ENCODE measurements at places on chromosomes 5 and 9.

DNA sequence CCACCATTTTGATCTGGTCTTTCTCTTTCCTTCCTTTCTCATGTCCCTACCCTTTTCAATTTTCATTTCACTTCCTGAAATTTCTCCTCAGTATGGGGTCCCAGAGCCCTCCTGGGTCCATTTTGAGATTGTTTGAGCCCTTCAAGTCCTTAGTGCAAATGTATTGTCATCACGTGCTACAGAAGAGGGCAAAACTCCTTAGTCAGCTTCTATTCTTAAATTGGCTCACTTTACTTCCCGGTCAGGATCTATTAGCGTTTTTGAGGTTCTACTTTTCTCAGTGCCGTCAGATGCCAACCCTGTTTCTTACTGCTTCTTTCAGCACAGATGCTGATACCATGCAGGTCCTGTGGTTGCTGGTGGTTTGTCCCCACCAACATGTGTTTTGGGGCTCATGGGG is 5.9 kb downstream of the ATG12 start:
- no peak for DNase-seq

DNA sequence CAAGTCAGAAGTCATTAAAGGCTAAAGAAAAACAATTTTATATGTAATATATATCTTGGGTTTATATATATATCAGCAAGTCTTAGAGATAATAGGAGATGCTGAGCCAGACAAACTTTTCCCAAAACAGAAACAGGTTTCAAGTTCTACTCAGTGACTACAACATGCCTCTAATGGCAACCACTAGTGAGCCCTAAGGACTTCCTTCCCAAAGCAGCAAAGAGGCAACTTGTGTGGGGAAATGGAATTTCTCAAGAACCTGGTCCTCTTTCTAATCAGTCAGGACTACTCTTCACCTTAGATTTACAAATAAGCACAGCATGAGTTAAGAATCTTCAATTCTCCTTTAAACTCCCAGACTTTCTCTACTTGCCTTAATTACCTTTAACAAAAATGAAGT is 17.6 kb downstream of the RNF38 start:
- DNase-seq = no peak

DNA sequence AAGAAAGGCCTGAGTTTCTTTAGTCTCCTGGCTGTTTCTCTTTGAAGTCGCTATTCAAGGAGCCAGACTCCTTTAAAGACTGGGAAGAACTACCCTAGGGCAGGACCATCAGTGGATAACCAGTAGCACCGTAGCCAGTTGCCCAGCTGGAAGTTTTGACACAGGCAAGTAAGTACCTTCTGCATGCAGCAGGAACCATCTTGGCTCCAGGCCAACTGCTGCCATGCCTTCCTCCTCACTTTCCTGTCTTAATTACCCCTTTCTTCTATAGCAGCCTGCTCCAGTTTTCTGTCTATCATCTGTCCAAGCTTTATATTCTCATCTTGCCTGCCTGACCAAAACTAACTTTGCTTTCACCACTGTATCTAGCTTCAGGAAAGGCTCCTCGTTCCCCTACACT is 149.7 kb upstream of the SV2C start:
- DNase-seq = no peak

DNA sequence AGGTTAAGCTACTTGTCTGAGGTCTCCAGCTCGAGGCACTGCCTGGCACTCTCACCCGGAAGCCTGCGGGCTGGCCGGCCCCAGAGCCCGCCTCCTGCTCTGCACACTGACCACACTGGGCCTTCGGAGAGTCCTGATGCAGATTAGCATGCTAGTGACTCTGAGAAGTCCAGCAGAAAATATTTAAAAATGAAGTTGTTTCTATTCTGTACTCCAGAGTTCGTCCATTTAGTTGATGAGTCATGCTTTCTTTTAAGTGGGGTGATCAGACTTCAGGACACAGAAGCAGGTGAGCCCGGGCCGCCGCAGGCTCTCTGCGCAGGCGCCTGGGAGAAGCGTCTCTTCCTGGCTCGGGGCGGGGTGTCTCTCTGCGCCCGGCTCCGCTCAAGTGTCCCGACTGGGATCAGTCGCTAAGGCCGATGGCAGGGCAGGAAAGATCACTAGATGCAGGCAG is 32.5 kb downstream of the FAM240B start:
- peak; percentile 20 for DNase-seq

DNA sequence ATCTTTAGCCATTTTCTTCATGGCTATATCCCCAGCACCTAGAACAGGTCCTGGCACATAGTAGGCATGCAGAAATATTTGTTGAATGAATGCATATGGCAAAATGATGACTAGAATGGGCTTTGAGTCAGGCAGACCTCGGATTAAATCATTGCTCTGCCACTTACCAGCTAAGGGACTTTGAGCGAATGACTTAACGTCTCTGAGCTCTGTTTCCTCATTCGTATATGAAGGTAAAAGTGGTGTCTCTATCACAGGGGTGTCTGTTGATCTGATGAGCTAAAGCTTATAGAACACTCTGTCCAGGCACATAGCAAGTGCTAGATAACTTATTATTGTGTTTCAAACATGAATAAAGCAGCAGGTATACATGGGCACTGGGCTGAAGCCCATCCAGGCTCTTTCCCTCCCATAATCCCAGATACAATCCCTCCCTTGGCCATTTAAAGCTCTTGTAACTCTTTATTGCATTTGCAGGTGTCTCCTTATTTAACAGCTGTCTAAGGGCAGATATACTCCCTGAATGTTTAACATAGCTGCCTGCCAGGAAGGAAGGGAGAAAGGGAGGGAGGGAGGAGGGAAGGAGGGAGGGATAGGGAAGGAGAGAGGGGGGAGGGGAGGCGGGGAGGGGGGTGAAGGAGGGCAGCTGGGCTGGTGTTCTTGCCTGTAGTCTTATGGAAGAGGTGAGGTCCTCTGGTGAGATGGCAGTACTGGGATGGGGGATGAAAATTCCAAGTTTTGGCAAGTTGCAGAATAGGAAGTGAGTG is 23.2 kb upstream of the STXBP1 start:
- no peak for DNase-seq

DNA sequence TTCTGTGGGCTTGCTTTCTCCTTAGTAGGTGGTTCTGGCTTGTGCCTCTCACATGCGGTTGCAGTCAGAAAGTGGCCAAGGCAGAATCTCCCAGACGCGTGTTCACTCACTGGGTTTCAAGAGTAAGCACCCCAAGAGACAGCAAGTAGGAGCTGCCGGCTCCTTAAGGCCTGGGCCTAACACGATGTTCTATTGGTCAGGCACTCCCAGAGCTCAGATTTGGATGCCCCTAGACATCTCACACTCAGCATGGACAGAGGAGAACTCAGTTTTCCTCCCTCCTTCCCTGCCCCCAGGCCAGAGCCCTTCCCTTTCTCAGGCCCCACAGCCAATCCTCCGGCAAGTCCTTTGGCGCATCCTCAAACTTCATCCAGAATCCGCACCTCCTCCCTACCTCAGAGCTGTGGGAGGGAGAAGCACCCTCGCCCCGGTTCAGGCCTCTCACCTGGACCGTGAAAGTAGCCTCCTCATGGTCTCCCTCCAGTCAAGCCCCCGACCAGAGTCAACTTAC is 6.5 kb upstream of the CARD19 start:
- no peak for DNase-seq

DNA sequence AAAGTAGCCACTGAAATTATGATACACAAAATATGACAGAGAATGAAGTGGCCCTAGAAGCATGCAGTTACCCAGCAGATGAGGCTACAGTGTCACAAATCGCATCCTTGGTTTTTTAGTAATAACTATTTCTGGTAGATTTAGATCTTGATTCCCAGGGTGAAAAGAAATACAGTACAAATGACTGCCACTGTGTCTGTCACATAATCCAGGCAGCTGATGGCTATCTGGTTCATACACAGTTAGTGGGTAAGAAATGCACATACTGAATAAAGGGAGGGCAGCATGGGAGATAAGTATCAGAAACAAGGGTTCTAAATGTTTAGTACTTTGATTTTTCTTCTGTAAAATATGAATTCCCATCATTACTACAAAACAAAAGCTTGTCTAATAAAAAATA is 41.5 kb downstream of the POC5 start:
- DNase-seq = no peak

- DNase-seq = no peak
Measured at GRCh38 chr9:113979343-113980127, 98.6 kb downstream of the AMBP start.

DNA sequence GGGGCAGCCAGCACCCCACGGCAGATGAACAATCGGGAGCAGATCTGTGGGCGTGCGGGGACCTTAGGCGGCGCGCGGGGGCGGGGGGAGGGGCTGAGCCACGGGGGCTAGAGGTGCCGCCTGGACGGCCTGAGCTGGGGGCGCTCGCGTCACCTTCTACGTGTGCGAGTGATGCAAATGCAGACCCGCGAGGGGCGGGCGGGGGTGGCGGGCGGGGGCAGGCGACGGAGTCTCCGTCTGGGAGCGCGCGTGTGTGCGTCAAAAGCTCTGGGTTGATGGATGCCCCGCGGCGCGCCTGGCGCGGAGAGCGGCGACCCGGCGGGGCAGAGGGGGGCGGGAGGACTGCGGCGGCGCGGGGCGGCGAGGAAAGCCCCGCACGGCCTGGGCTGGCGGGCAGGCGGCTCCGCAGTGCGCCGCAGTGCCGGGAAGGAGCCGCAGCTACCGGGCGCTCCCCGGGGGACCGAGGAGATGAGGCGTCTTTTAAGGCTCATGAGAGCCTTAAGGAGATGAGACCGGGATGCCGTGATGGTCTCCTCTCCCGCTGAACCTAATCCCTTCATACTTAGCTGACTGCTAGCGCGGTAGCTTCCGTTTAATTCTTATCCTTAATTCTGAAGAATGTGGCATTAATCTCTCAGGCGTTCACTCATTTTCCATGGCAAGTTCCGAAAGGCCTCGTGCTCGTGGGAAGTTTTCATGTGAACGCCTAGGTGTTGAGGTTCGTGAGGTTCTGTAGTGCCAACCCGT is 1.5 kb downstream of the SV2C start:
- DNase-seq = no peak

DNA sequence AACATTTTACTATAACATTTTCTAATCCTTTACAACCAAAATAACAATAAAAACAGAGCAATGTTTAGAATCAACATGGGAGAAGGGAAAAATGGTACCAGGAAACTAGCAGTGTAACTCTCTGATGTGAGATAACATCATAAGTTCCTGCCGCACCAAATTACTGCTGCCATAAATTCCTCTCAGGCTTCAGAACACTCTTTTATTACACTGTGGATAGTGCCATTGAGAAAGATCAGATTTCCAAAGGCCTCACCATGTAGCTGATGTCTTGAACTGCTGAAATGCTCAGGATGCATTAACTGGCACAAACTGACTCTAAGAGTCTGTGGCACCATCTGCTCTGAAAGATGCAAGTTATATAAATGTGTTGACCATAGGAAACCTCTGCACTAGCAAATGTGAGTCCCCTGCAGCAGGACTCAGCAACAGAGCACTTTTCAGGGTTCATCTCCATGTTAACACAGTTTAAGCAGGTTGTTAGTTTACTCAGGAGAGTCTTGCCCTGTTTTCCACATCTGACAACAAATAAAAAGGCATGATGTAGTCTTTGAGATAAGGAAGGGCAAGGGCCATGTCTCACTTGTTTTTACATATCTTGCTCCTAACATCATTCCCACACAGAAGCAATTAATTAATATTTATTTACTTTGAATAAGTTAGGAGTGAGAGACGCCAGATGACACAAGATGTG is 218.1 kb downstream of the CETN3 start:
- DNase-seq = no peak

- no peak for DNase-seq
Measured at GRCh38 chr5:168047669-168048111, 243.8 kb upstream of the WWC1 start.

DNA sequence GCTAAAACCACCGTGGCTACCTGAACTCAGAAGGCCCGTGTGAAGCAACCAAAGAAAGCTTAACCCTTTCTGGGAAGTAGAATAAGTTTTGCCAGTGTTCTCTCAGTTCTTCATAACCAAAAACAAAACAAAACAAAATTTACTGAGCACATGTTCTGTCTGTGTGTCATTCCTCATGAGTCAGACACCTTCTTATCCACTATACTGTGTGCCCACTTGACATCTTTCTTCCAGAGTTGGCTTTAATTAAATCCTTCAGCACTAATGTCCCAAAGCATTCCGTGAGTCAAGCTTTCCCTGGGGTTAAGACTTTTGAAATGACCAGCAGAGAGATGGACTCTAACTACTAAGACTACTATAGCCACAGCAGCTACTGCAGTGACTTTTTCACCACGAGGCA is 61.3 kb downstream of the GLIS3 start:
- DNase-seq = no peak

GRCh38 chr9:71716138-71716909 is 52.0 kb downstream of the CEMIP2 start:
- DNase-seq = no peak

DNA sequence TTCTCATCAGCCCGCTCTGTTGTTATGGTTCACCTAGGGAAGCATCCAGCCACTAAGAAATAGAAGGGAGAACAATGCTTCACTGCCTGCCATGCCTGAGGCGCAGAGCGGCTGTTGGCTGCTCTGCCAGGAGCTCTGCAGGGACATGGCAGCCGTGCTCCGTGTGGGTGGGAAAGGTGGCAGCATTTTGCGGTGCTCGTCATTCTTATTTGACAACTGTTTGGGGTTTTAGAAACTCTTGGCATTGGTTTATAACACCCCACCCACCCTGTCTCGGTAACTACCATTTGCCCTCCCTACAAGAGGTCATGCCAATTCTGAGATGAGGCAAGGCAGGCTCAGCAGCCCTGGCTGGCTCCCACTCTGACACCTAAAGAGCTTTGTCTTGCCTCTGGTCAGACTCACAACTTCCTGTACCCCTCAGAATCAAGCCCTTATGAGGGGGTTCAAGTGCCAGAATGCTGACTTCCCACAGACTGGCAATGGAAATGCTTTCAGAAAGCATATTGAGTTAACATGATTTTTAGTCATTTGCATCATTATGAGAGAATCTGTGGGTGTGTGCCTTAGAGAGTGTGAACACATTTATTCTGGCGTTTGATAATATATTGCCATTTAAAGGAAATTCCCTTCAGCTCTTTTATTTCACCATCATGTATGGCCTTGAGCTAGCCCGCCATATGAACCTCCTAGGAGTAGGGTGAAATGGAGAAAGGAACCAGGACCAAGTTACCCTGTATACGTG is 288.0 kb upstream of the ANKRD55 start:
- no peak for DNase-seq

GRCh38 chr9:68995776-68996175 is 18.1 kb downstream of the PRKACG start:
- DNase-seq = no peak

DNA sequence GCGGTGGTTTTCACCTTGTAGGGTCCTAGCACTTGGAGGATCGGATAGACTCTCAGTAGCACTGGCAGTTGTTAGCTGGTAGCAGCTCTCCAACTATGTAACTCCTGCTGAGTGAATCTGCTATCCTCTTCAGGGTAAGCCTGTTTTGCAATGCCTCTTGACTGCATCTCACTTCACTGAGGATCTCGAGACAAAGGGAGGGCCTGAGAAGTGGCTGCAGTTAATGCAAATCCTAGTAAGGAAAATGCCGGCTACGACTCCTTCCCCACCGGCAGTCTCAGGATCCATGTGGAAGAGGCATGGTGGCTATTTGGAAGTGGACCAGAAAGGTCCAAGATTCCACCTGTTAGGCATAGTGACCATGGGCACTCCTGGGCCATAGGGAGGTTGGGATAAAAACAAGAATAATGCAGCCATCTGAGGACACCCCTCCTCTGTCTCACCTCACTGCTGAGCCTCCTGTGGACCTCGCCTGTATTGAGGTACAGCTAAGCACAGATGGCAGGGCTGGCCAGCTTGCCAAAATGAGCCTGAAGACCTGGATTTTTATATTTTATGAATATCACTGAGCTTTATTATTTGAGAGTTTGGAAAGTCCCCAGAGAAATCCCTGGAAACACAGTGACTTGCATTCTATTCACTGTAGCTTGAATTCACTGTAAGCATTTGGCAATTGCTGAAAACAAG is 146.0 kb downstream of the LIFR start:
- DNase-seq = no peak

- no peak for DNase-seq
Measured at GRCh38 chr5:72752909-72753308, 63.6 kb upstream of the TNPO1 start.

Measured in CD4-positive, alpha-beta T cell treated with Interleukin-2 at 100 ng/mL for 4 hours (primary cell).